ENCODE measurements at places on chromosomes 12 and 14.

- DNase-seq, result peak; percentile 16
Measured at GRCh38 chr14:106802413-106803364, 1276.3 kb downstream of the TMEM121 start.

DNA sequence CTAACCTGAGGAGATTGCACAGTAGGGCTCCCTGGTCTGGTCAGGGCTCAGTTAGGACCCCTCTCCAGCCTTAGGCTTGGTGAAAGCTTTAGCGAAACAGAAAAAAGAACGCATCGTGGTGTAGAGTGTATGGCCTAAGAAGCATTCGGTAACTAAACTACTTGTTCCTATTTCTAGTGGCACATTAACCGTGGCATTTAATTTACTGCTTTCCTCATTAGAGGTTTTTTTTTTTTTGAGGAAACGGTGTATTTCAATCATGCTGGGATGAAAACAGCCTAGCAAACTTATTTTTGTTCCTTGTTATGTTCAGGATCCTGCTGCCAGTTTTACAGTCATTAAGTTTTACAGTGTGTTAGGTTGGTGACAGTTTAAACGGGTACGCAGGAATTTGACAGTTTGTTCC, 518 bp upstream of the OSBPL8 start:
- peak; percentile 32 for DNase-seq

- DNase-seq, result peak; percentile 46
Measured at GRCh38 chr12:78470354-78471195, 394.0 kb upstream of the SYT1 start.

- DNase-seq, result no peak
Measured at GRCh38 chr12:50058743-50059312, 1.4 kb downstream of the ASIC1 start.

DNA sequence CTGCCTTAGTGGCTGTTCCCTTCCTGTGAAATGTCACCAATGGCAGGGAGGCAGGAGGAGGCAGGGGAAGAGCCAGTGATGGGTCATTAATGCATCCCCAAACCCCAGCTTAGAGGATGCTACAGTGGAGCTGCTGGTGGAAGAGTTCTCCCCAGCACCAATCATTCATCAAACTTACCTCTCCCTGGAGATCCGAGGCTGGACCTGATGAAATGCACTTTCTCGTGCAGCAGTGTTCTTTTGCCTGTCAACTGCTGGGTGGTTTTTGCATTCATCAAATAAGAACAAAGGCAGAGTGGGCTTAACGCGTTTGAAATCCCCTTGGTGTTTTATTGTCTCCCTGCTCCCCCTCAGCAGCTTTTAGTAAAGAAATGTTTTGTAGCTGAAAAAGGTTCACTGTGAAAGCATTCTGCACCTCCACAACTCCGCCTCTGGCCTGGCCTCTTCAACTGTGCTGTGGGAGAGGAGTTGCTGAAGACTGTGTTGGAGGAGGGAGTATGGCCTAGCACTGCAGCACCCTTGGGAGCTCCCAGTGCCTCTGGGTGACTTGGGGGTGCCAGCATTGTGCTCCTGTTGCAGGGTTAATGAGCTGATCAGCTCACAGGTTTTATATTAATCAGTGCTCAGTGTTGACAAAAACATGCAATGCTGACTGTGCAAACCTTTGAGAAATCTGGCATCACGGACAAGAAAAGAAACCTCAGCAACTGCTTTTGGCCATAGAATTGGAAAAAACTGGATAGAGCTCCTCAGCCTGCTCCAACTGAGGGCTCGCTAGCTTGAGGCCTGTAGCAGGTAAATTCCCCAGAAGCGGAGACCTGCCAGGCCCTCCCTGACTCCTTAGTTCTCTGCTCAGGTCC, 14.4 kb downstream of the TSPAN9 start:
- DNase-seq, result no peak

DNA sequence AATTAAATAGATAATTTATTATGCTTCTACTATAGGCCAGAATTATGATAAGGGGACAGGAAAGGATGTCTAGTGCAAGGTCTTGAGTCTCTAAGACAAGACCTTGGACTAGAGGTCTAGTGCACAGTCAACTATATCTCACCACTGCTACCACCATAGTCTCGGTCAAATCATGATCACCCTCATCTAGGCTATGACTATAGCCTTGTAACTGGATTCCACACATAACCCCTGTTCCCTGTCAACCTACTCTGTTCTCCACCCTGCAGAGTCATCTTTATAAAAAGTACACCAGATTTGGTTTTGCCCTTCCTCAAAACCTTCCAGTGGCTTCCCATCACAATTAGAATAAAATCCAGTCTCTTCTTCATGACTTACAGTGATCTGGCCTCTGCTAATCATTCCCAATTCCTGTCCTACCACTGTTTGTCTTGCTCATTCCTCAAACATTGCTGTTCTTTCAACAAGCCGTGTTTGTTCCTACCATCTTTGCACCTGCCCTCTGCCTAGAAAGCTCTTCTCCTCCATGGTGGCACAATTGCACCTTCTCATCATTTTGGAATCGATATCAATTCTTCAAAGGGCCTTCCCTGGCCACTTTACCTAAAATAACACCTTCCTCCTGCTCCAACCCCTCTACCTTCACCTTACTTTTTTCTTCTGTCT, 169.4 kb downstream of the FOXN3 start:
- no peak for DNase-seq

DNA sequence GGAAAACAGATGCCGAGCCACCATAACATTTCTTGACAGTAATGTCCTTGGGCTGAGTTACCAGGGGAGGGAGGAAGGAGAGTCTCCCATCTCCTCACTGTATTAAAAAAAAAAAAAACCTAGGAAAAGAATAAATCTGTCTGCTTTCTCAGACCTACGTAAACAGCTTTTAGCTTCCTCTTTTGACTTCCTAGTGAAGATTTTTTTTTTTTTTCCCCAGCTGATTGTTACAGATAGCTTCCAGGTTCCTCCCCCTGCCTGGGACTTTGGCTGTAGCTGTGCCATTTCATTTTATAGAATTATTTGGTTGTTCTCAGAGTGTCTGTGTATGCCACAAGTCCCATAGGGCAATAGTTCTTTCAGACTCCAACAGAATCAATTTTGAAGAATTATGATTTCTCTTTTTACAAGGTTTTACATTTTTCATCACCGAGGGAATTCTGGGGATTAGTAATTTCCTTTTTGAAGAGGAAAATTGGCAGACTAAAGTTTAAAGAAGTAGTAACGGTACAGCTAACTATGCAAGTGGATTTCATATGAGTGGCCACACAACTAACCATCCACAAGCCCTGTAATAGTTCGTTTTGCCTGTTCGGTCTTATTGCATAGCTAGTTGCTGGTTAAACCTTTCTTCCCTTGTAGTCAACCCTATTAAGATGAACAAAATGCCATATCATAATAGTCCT, 23.1 kb upstream of the GNS start:
- peak; percentile 70 for DNase-seq

- no peak for DNase-seq
Measured at GRCh38 chr14:96754162-96754844, 42.9 kb upstream of the VRK1 start.

GRCh38 chr12:127480775-127481314, 786.1 kb upstream of the TMEM132C start:
- DNase-seq, result no peak

DNA sequence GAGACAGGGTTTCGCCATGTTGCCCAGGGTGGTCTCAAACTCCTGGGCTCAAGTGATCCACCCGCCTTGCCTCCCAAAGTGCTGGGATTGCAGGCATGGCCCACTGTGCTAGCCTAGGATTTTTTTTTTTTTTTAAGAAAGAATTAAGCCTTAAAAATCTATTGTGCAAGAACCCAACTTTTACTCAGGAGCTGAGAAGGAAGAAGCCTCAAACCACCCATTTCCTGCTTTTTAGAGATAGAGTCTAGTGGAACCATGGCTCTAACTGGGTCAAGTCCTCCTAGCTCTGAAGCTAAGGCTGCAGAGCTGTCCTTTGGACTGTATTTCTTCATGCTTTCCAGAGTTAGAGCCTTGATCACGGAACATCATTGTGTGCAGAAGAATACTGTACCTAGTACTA, 1.3 kb upstream of the TSFM start:
- DNase-seq, result peak; percentile 50

GRCh38 chr12:30450872-30451271, 244.8 kb downstream of the IPO8 start:
- DNase-seq, result no peak

- no peak for DNase-seq
Measured at GRCh38 chr12:51531284-51531977, 59.6 kb upstream of the SCN8A start.

- DNase-seq, result no peak
Measured at GRCh38 chr12:132161796-132162507, 17.7 kb downstream of the NOC4L start.

- DNase-seq, result no peak
Measured at GRCh38 chr14:73997944-73998447, 21.1 kb downstream of the ENTPD5 start.

GRCh38 chr12:90978117-90978770, 23.3 kb upstream of the CCER1 start:
- peak; percentile 72 for DNase-seq

DNA sequence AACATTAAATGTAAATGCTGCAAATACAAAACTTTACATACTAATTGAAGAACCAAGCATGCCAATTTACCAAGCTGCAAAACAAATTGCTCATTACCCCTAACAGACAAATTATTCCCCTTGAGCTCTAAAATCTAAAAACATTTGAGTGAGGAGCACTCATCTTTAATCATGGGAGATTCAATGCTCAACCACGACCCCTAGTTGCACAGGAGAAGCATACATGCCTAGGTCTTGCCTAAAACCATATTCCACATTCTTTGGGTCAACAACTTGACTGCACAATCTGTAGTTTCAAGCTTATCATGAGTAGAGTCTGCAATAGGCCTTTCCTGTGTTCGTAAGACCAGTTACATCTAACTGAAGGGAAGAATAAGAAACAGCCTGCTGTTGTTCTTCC, 69.7 kb downstream of the MGAT4C start:
- no peak for DNase-seq

DNA sequence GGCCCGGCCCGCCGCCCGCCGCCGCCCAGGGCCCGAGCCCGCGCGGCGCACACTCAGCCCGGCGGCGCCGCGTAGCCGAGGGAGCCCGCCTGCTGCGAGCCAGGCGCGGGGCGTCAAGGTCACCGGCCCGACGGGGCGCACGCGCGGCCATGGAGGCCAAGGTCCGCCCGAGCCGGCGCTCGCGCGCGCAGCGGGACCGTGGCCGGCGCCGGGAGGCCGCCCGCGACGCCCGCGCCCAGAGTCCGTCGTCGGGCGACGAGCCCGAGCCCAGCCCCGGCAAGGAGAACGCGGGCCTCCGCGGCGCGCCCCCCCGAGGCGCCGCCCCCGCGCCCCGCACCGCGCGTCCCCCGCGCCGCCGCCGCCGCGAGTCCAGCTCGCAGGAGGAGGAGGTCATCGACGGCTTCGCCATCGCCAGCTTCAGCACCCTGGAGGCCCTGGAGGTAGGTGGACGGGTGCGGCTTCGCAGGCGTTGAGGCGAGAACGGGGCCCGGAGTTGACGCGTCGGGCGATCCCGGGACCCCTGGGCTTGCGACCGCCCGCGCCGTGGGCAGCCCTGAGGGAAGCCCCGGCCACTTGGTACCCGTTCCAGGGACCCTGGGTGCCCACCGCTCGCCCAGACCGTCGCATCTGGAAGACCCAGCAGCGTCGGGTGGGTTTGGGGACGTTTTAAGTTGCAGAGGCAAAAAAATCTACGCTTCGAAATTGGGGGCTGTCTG, 629 bp downstream of the FBRSL1 start:
- no peak for DNase-seq

- no peak for DNase-seq
Measured at GRCh38 chr12:2295941-2296461, 243.2 kb downstream of the CACNA1C start.

GRCh38 chr12:10715491-10715890, 7.6 kb downstream of the YBX3 start:
- no peak for DNase-seq

GRCh38 chr14:37589715-37590427, 5.2 kb downstream of the FOXA1 start:
- no peak for DNase-seq

- DNase-seq, result no peak
Measured at GRCh38 chr14:55116246-55117030, 12.6 kb upstream of the LGALS3 start.

- peak; percentile 40 for DNase-seq
Measured at GRCh38 chr14:30195941-30196340, 268.3 kb upstream of the PRKD1 start.

DNA sequence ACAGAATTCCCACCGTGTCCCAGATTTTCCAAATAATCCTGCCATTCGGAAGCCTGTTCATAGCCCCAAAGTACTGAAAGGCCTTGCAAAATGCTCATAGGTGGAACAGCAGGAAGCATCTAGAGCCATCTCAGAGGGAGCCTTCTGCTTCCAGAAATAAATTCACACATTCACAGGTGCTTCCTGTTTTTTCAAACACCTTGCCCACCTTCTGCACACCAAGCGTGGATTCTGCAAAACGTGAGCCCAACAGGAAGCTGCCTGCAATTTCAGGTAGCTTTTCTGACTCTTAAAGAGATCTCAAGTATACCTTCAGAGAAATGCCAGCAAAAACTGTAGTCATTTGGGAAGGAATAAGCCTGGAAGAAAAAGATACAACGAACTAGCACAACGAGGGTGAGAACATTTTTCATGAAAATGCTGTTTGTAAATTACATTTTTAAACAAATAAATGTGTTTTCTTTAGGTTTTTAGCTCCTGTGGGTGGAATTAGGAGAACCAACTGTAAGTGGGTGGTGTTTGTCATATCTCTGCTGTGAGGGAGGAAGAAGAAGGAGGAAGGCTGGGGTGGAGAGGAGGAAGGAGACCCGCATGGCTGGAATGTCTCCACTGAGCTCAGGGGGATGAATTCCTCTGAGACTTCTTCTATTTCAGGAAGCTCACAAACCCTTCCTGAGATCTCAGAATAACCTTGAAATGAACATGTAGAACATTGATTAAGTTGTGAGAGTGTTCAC, at the start of gene IFNG-AS1:
TSS of gene IFNG-AS1 (plus strand) at position 264 of the 737 bp plus-strand sequence.
- no peak for DNase-seq

- DNase-seq, result peak; percentile 25
Measured at GRCh38 chr14:56491299-56492285, 88.0 kb upstream of the TMEM260 start.

Data from Kasumi-1 (cell line).